Keratinocyte (primary cell): ENCODE measurements at places on chromosomes 16 and 17. TPM values are rescaled to one million over a fixed set of nuclear protein-coding genes. Genes with fewer than 3 reads are reported as not detected.

Gene CCL2
- polyA plus RNA-seq = 0.24 to 0.49 TPM in 2 of 3 replicates, not detected in the other

DNA sequence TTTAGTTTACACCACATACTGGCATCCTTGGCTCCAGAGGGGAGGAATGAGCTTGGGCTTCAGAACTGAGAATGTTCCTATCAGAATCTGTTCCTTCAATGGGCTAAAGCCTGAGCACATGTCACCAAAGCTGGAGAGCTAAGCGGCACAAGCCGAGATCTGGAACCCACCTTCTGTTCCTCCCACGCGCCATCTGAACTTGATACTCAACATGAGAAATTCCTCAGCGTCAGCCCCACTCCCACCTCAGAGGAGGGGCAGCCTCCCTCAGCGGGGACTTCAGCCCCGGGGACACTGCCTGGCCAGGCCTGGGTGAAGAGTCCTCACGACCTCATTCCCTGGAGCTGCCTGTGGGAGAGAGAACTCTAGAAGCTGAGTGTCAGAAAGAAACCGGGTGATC is 22.8 kb upstream of the SLC47A1 start:
- H3K27me3 ChIP-seq = no peaks in the 10 kb centered on the region
- H3K4me3 ChIP-seq = no peak overlapping the region
- no peaks in the 10 kb centered on the region for H3K4me1 ChIP-seq
- no peaks in the 10 kb centered on the region for H3K36me3 ChIP-seq
- DNase-seq = no peak

GRCh38 chr17:45282683-45283644 is 21.1 kb upstream of the SPATA32 start:
- peaks cover 13% of the 10 kb centered on the region for H3K4me1 ChIP-seq
- no peak overlapping the region for H3K4me3 ChIP-seq
- peak overlapping the region; percentile 26 for H3K27ac ChIP-seq

- H3K27ac ChIP-seq = no peak overlapping the region
- no peaks in the 10 kb centered on the region for H3K36me3 ChIP-seq
- no peak for DNase-seq
Observed at GRCh38 chr17:48174833-48175523, 67.4 kb downstream of the SNX11 start.

GRCh38 chr17:29430275-29430674 is 40.1 kb downstream of the TAOK1 start:
- H3K27ac ChIP-seq = no peak overlapping the region
- no peaks in the 10 kb centered on the region for H3K27me3 ChIP-seq
- peaks cover 1% of the 10 kb centered on the region for H3K36me3 ChIP-seq
- no peak for DNase-seq

DNA sequence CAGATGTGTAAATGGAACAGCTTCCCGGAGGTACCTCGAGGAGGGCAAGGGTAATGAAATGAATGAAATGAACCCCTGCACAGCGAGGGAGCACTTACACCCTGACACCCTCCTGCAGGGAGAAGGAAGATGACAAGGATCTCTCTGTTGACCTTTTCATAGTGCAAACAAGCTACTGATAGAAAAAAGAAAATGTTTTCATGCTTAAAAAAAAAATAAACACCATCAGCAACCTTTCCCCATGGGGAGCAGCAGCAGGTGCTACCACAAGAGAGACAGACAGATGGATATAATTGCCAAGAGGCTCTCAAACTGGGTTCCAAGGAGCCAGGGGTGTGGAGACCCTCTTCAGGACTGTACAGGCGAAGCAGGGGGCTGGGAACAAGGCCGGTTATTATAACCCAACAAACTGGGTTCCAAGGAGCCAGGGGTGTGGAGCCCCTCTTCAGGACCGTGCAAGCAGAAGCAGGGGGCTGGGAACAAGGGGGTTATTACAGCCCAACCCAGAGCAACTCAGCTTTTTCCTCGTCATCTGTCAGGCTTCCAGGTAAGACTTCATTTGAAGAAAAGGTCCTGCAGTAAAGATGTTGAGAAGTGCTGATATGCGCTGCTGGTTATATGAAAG is 718 bp upstream of the RPH3AL start:
- no peak overlapping the region for H3K4me3 ChIP-seq
- no peaks in the 10 kb centered on the region for H3K36me3 ChIP-seq
- H3K27me3 ChIP-seq = no peaks in the 10 kb centered on the region
- no peak overlapping the region for H3K27ac ChIP-seq
- DNase-seq = no peak
- H3K4me1 ChIP-seq = peaks cover 37% of the 10 kb centered on the region

- no peaks in the 10 kb centered on the region for H3K36me3 ChIP-seq
- no peak overlapping the region for H3K27ac ChIP-seq
- peaks cover 14% of the 10 kb centered on the region for H3K4me1 ChIP-seq
- DNase-seq = peak; percentile 41
Observed at GRCh38 chr17:1186214-1186820, 6.5 kb upstream of the ABR start.

Gene KRT12
- not detected in 3 replicates for polyA plus RNA-seq

DNA sequence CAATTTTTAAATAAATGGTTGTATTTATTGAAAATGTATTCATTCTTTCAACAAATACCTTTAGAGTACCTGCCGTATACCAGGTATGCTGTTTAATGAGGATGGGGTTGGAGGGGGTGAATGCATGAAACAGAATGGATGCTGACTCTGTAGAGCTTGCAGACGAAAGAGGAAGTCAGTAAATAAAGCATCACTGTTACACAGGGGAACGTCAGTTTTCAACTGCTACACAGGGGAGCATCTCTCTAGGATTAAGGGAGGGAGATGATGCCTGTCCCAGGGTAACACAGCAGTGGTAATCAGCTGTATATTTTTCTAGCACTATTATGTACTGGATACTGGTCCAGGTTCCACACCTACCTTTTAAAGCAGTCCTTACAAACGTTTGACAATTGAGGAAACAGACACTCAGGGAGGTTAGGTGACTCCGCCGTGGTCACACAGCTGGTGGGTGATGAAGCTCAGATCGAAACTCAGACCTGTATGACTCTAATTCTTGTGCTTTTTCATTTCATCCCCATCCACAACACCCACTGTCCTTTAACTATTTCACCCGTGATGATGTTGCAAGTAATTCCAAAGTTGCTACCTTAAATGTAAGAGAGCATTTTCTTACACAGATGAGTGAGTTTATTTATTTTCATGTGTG is 452.1 kb upstream of the HSBP1 start:
- no peaks in the 10 kb centered on the region for H3K27me3 ChIP-seq
- H3K36me3 ChIP-seq = no peaks in the 10 kb centered on the region
- no peaks in the 10 kb centered on the region for H3K4me1 ChIP-seq
- no peak overlapping the region for H3K4me3 ChIP-seq

DNA sequence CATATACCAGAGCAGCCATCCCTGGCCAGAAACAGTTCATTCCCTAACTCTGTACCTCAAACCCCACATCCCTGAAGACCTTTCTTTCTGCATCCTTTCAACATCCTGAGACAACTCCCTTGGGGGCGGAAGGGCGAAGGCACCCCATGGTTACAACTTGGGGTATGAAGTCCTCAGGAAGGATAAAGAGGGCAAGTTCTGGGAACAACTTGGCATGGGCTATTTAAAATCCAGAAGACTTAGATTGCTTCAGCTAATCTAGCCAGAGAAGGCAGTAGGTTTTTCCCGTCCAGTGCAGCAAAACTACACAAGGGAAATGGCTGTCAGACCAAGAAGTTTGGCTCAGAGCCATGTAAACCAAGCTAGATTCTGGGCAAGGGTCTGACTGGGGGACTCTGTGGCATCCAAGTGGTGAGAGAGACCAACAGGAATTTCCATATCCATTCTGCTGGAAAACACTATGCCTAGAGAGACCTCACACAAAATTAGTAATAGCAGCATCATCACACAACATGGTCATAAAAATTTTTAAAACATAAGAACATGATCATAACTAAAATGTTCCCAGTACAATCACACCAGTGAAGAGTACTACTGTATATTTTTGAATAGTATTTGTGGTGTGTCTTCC is 113.2 kb downstream of the CDYL2 start:
- H3K36me3 ChIP-seq = no peaks in the 10 kb centered on the region
- H3K27me3 ChIP-seq = no peaks in the 10 kb centered on the region
- H3K27ac ChIP-seq = no peak overlapping the region
- no peak overlapping the region for H3K4me3 ChIP-seq
- DNase-seq = no peak

Gene ZFPM1
- polyA plus RNA-seq = 0.42 to 0.56 TPM (median 0.54 TPM) in 3 replicates

DNA sequence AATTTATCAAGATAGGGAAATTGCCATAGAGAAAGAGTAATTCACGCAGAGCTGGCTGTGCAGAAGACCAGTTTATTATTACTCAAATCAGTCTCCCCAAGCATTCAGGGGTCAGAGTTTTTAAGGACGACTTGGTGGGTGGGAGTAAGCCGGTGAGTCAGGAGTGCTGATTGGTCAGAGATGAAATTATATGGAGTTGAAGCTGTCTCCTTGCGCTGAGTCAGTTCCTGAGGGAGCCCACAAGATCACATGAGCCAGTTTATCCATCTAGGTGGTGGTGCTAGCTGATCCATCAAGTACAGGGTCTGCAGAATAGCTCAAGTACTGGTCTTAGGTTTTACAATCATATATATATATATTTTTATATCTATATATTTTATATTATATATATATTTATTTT is 6.0 kb upstream of the AQP8 start:
- H3K4me3 ChIP-seq = no peak overlapping the region
- H3K27me3 ChIP-seq = no peaks in the 10 kb centered on the region
- H3K27ac ChIP-seq = no peak overlapping the region

Gene LRRC75A
- not detected in 3 replicates for polyA plus RNA-seq

Gene FOXN1
- 0.01 to 0.66 TPM (median 0.29 TPM) in 3 replicates for polyA plus RNA-seq

DNA sequence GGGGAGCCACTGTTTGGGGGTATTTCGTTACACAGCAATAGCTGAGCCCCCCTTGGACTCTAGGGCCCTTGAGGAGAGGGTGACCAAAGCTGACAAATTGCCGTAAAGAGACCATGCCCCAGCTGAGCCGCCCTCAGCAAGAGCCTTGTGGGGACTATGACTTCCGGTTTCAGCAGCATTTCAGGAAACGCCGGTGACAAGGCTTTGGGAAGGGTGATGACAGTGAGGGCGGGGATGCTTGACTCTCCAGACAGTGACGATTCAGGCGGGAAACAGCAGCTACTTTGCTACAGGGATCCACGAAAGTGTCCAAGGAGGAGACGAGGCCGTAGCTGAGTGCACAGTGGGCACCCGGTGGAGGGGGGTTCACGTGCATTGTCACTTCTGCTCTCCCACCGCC is 360.8 kb downstream of the C16orf95 start:
- DNase-seq = no peak
- H3K27ac ChIP-seq = no peak overlapping the region
- H3K4me3 ChIP-seq = no peak overlapping the region
- peaks cover 31% of the 10 kb centered on the region for H3K27me3 ChIP-seq

Gene TNFRSF17
- polyA plus RNA-seq = 0.13 TPM in 1 of 3 replicates, not detected in the others

Gene TMIGD1
- not detected in 3 replicates for polyA plus RNA-seq
